NCI-H524 treated with DMSO at 0.1 percent for 48 hours (cell line): ENCODE measurements at places on chromosomes 13 and 19.

GRCh38 chr13:26465954-26466353 is 91.5 kb upstream of the WASF3 start:
- DNase-seq, result no peak

- DNase-seq, result no peak
Observed at GRCh38 chr19:5138606-5139582, 170.0 kb downstream of the KDM4B start.

DNA sequence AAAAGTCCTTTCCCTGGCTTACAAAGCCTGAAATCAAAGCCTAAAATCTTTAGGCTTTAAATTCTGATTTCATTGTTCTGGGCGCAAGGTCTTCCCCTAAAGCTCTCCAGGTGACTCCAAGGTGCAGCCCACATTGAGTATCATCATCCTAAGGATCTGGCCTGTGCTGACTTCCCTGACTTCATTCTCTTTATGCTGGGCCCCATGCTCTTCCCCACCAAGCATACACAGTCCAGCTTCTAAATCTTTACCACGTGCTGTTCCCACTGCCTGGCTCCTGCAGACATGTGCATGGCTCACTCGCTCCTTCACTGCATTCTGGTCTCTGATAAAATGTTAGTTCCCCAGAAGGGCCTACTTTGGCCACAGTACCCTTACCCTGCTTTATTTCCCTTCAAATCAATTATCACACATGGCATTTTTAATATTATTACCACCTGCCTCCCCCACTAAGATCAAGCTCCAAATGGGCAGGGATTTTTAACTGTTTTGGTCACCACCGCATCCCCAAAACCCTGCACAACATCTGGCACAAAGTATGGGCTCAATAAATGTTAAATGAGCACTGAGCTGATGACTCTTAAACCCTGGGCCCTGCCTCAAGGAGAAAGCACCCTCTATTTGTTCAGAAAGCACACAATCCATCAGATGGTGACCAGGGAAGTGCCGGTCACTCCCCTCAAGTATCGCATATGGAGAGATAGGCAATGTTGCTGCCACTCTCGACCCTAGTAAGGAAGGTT is 3.3 kb downstream of the FBL start:
- no peak for DNase-seq

DNA sequence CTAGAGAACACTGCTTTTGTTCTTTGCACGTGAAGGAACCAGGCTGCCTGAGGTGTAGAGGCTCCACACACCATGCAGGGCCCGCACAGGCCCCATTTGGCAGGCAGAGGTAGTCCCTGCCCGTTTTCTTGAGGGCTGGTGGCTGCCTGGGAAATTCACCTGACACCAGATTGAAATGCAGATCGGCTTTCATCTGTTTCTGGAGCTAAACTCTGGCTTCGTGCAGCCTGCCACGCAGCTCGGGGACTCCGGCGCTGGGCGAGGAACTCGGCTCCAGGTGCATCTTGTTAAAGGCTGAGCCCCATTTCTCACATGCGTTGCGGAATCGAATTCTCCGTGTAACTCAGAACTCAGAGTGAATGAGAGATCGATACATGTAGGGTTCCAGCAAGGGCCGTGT is 37.7 kb downstream of the ATP11A start:
- no peak for DNase-seq

GRCh38 chr13:73870036-73870741 is 264.0 kb downstream of the KLF12 start:
- DNase-seq, result no peak

DNA sequence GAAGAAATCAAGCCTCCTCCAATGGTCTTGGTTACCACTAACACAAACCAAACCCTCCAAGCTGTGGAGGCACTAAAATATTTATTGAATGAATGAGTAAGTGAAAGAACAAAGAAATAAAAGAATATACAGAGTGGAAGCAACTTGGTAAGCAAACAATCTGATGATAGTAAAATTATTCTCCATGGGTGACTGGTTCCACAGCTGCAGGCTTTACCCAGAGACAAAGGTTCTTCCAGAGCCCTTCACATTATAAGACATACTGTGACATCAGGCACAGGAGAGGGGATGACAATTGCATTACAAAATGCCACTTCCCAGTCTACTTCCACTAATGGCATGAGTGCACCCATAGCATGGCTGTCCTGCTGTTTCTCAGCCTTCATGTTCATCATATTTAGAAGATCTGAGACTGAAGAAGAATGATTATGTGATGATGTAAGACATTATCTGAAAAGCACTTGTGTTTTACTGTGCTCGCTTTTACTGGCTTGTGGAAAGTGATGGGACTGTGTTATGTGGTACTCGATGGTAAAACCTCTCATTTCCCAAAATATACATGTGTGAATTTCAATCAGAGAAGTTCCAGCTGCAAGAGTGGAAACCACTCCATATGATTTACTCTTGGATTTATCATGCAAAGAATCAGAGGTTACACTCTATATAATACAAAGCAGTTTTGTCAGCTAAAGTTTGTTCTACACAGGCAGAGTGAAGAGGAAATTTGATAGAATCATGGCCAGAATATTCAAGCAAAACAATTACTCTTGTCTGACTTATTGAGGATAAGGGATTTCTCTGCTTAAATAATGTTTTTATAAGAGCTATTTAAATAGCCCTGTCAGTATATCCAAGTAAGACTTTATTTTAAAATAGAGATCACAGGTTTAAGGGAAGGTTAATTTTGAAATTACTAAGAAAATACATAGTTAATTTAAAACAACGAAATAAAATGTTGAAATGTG is 220.2 kb upstream of the NBEA start:
- DNase-seq, result no peak

DNA sequence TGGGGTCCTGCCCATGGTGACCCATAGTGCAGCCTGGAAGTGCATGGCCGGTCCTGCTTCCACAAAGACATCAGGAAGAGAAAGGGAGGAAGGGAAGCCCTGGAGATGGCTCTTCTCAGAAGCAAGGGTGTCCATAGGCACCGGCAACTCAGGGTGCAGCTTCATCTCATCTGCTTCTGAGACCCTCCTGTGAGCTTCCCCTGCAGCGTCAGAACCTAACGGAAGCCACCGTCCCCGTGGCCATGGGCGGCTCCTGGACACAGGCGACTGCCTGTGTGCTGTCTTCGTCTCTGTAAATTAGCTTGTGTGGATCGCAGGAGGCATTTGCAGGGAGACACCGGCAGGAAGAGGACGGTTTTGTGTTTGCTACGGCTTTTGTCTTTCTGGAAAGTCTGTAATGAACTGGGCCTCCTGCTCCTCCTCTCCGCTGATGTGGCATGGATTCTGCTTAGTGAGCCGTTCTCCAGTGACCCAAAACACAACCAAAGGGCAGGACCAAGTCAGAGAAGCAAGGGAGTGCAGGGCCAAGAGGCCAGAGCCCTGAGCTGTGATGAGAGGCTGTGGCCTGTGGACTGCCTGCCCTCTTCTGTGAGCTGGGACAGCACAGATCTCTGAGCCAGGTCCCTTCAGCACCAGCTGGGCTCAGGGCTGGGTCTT is 2.5 kb downstream of the ATP4B start:
- no peak for DNase-seq

DNA sequence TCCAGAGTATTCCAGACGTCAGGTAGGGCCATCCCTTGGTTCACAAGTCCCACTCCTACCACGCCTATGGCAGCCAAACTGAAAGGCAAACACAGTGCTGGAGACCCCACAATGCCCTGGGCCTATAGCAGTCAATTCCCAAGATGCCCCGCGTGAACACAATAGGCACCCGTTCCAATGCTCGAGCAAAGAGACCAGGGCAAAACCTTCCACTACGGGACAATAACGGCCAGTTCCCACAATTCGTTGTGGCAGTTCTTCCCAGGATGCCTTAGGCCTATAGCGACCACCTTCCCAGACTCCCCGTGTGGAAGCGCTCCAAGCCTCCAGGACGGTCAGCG is 538 bp downstream of the ZNF428 start:
- DNase-seq, result peak; percentile 8

DNA sequence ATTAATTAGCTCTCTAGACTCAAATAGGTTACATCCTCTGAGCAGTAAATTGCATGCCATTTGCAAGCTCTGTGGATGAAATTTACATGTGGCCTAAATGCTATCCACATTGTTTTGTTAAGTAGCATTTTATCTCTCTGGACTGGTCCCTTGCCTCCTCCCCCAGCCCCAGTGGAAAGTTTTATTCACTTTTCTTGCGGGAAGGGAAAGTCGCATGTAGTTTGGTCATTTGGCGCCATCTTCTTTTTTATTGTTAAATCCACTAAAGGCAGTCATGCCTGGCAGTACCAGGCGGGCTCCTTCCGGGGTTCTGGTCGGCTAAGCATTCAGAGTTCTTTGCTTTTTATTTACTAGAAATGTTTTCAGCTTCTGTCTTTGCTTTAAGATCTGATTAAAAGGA is 188.7 kb downstream of the TM9SF2 start:
- DNase-seq, result no peak

- no peak for DNase-seq
Observed at GRCh38 chr19:1119475-1120217, 15.9 kb downstream of the GPX4 start.

DNA sequence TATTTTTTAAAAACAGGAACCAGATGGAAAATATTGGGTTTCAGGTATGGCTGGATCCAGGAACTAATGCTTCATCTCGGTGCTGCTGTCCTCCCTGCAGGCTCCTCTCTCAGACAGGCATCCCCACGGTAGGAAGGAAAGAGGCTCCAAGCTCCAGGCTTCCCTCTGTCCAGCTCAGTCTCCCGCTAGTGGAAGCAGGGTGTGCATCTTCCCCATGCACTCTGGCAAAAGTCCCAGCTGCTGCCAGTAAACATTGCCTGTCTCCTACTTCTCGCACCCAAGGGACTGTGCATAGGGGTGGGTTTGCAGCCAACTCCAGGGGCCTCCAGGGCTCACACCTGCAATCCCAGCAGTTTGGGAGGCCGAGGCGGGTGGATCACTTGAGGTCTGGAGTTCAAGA is 29.2 kb downstream of the IL12RB1 start:
- DNase-seq, result no peak
